NT2/D1 (cell line): ENCODE measurements at places on chromosomes 4 and X.
A peak's percentile ranks its signal among the peaks of the same experiment; 100 is the strongest.

DNA sequence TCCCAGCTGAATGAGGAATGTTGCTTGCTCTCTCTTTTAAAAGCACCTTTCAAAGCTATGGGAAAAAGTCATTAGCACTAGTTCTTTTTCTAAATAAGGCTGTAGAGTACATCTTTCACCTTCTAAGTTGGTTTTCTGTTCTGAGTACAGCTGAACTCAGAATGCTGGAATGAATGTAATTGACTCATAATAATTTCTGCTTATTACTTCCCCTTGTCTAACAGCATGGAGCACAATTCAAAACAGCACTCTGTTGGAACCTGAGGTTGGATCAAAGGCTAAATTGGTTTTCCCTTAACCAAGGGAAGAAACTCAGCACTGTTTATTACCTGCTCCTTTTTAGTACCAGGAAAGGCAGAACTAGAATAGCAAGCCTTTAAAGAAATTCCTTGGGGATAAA, 33.5 kb upstream of the CYP2U1 start:
- no peak for DNase-seq

GRCh38 chr4:26418107-26418506, 72.2 kb downstream of the CCKAR start:
- DNase-seq = no peak

DNA sequence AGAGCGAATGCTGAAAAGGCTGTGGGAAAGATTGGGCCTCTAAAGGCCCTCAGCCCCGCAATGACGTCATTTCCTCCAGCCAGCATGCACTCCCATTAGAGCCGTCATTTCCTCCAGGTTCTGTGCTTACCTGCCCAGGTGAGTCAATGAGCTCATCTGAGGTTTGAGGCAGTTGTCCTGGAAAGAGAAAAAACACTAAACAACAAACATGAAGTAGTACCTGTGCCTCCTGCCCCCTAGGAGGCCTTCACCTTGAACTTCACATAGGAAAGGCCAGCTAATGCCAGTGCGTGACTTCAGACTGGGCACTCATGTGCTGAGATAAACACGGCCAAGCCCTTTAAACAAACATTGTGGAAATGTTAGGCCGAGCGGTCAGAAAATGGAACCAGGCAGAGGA, 55.9 kb downstream of the FHDC1 start:
- DNase-seq = no peak

- DNase-seq = no peak
Observed at GRCh38 chr4:105061731-105062130, 84.9 kb upstream of the TET2 start.

DNA sequence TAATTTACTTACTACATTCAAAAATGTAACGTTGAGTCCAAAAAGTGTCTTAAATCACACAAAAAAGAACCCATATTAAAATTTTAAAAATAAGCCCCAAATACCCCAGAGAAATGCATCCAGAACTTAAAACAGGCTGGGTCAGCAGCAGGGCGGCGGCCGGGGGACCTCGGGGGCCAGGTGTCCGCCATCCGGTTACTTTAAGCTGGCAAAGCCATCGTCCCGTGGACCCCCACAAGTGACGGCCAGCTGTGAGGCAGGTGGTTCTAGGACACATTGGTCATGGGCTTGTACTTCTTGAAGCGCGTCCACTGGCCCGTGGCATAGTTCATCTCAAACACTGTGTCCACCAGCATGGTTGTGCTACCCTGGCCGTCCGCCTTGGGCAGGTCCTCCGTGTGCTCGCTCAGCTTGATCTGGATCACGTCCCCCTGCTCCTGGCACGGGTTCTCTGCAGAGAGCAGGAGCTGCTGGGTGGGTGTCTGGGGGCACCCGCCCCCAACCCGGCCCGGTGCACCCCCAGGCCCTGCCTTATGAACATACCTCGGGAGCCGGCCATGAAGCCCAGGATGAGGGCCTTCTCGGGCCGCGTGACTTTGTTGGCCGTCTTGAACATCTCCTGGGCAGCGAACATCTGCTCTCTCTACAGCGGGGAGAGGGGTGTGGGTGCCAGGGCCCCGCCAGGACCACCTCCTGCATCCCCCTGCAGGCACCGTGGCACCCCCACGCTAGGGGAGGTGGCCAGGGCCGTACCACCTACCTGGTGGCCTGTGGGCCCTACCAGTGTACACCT, 25.5 kb downstream of the NELFA start:
- no peak for DNase-seq

- peak; percentile 71 for DNase-seq
Observed at GRCh38 chr4:164977243-164978164, at the start of gene TRIM61. Gene TRIM61 (minus strand): TSS chr4:164977657. CDS start chr4:164970002, 7,655 bp downstream.

DNA sequence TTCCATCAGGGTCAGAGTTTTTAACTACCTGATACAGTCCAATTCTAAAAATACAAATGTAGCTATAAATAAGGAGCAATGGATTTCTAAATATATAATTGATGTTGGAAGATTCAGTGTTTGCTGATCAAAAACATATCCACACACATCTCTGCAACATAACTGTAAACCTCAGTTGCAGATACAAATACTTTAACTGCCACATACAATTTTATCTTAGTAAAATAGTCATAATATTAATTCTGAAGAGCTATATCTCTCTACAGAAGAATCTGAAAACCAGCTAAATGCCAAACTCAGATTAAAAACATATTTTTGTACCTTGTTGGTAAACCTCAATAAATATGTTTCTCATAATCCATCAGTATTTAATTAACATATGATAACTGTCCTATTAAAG, 674.3 kb upstream of the INTU start:
- no peak for DNase-seq

DNA sequence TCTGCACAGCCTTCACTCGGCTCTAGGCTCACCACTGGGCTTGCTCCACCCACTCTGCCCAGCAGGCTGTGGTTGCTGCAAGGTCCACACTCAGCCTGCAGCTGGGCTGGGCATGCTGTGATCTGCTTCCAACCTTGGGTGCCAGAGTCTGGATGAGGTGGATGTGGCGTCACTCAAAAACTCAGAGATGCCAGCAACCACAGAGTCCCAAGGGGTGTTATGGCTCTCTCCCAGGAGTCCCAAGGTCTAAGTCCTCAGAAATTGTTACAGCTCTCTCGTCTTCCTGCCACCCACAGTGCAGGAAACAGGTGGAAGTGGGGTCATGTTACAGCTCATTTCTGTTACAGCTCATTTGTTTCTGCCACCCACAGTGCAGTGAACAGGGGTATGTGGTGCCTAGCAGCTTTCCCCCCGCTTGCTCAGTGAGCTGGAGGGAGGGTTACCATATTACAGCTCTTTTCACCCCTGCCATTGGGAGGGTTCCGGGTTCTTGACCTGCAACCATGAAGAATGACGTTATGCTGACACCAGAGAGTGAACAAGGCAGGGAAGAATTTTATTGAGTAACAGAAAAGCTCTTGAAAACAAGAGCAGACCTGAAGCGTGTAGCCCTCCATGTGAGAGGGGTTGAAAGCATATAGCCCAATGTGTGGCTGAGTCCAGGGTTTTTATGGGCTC, 893.9 kb downstream of the PCDH7 start:
- DNase-seq = no peak

DNA sequence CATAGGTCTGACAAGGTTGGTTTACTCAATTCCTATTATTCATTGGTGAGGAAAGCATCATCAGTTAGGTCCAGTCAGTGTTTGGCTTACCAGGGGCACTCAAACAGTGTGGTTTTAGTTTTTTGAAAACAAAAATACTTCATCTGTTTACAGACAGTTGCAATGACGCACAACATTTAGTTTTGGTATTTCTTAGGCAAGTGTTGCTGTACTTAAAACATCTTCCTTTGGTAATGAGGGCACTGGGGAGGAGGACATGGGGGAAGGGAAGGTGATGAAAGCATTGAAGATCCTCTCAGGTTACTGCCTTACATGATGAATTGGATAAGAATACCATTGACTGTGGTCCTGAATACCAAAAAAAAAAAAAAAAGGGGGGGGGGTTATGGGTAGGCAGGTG, 93.7 kb upstream of the MAOA start:
- no peak for DNase-seq

DNA sequence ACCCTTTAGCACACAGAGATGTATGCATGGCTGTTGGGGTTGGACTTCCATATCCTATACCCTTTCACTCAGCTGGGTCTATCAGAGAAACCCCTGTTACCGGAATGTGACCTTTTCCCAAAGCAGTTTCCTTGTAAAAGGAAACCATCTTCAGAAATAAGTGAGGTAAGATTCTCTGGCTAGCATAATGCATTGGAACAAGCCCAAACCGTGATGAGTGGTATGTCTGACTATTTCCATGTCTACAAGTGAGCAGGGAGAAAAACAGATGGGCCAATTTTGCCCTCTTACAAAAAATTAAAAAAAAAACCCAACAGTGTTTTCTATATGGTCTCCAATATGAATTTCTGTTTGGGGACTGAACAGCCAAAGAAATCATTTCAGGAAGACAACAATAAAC, 283.9 kb downstream of the SMARCA1 start:
- DNase-seq = no peak

DNA sequence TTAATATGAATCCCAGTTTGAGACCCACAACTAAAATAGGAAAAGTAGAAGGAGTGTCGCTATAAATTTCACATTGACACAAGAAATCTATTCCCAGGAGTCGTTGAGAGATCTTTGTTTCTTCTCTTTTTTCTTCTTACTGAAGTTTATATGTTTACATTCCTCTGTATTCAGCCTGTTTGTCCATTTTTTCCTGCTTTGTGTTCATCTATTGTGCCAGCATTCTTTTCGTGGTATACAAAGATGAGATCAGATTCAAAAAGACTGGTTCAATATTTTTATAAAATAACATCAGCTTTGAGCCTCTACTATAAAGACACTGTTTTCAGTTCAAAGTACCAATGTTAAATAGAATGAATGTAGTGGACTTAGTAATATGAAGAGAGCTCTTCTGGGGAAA, 95.4 kb upstream of the MYOZ2 start:
- no peak for DNase-seq

DNA sequence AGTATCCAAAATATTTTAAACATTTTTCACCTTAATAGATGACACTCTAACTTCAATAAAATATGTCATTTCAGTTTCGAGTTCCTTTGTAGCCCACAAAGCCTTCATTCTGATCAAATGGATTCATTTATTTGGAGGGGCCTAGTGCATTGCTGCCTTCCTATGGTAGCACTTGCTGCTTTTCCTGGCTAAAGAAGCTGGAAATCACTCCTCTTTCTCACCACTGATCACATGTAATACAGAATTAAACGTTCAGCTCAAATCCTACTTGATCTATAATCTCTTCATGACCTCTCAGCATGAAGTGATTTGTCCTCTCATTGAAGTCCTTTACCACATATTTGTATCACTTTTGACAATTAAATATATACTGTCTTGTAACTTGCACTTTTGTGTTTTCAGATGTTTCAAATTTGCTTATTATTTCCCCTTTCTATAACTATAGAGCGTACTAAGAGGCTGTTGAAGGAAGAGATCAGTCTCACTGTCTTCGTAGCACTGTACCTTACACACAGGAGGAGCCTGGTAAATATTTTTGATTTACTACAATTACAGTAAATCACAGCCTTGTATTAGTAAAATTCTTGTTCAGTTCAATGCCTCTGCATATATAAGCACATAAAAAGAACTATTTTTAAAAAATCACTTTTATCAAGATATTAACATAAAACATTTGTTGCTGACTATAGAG, 555 bp downstream of the CFI start:
- no peak for DNase-seq

- no peak for DNase-seq
Observed at GRCh38 chr4:24266951-24267722, 317.2 kb downstream of the DHX15 start.

DNA sequence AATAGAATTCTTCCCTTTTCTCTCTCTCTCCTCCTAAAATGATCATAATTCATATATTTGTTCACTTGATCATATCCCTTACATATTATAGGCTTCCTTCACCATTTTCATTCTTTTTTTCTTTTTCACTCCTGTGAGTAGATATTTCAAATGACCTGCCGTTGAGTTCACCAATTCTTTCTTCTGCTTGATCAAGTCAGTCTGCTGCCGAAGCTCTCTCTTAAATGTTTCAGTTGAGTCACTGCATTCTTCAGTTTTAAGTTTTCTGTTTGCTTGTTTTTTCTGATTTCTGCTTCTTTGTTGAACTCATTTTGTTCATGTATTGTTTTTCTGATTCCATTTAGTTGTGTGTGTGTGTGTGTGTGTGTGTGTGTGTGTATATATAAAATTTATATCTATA, 354.3 kb downstream of the GPAT3 start:
- no peak for DNase-seq

DNA sequence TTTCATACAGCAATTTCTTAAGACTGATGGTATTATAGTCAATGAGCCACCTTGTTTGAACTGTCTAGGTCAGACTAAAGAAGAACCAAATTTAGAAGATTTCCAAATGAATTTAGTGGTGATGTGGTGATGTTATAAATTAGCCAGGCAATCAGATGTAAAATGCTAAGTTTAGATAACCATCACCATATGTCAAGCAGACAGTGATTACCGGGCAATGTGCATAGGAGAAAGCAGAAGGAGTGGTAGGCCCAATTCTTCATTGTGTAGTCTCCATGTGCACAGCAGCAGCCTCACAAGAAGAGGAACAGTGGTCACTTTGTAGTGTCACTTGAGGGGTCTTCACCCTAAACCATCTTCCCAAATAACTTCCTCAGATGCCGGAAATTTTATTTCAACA, 198.8 kb downstream of the ANTXR2 start:
- no peak for DNase-seq

DNA sequence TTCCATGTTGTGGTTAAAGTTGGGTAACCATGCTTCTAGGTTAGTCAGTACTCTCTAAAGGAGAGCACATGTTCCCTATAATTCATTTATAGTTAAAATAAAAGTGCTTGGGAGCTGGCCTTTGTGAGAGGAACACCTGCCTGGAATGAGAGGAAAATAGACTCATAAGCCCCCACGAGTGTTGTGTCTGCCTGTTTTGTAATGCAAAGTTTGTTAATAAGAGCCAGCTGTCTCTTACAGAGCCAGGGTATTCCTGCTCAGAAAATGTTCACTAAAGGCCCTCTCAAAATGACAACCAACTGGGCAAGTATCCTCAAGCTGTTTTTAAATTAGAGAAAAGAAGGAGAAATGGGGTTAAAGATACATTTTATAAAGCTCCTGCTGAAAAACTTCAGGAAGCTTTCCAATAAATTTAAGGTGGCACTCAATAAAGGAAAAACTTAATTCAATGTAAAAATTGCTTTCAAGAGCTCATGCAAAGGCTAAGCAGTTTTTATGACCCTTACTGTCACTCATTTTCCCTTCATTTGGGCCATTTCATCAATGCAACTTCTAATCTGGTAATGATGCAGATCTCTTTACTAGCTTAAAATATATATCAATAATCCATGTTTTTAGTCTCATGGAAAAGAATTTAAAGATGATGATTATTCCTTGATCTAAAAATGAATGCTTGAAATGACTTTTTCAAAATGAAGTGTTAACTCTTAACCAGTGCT, 793.6 kb downstream of the STPG2 start:
- DNase-seq = no peak

DNA sequence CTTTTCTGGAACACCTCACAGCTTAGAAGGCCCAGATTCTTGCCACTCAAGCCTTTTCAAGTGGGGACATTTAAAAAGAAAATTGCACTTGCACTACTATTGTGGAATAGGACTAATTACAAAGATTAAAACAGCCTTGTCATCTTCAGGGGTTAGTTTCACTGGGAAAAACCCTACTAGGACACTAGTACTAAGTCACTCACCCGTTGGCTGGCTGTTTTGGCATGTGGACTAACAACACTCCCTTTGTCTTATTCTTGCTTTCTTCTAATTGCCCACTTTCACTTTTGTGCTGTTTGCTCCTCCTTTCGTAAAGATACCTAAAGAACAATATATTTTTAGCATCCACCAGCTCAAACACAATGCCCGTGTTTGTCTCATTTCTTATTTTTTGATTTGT, 200.9 kb upstream of the MID1 start:
- no peak for DNase-seq
